ENCODE measurements at places on chromosomes 5 and 9. TPM values are rescaled to one million over a fixed set of nuclear protein-coding genes. Genes with fewer than 3 reads are reported as not detected.

The SPARC gene
- total RNA-seq, result 797 TPM

DNA sequence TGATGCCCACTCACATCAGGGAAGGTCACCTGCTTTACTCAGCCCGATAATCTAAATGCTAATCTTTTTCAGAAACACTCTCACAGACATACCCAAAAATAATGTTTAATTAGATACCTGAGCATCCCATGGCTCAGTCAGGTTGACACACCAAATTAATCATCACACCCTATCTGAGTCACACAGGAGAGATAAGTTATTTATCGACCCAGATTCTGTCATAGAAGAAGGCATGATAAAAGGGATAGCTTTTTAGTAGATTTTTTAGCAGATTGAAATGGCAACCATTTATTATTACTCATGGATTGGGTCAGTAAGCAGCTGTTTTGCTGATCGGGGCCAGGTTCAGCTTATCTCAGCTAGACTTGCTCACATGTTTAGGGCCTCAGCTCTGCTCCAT, 97.8 kb upstream of the TYRP1 start:
- DNase-seq, result no peak

The PPP1R2B gene
- total RNA-seq, result 0.06 TPM

- no peak for DNase-seq
Measured at GRCh38 chr5:123094919-123095797, 6.1 kb downstream of the PRDM6 start.

DNA sequence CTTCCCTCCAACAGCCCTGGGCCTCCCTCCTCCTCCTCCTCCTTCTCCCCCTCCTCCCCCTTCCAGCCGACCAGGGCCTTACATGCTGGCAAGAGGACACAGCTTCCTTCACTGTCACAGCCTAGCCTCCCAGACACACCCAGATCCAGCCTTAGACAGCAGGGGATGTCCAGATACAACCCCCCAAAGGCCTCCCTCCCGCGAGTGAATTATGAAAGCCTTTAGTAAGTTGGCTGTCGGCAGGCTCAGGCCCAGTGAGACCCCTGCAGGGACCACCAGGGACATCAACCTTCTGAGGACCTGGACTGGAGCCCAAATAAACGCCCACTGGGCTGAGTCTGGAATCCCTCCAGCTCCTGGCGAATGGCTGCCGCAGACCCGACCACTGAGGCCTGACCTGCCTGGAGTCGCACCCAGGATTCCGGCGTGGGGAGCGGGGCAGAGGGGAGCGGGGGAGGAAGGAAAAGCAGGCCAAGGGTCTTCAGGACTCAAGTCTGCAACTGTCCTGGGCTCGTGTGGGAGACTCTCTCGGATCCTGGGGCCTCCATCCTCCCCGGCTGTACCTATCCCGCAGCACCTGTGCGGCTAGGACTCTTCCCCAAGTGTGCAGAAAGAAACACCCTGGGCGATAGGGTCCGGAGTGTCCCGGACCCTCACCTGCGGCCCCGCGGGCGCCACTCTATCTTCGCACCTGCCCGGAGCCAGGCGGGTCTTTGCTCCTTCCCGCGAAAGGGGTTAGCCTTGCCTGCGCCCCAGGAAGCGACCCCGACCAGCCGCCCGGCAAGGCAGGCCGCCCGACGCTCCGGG, 705 bp downstream of the SEPTIN8 start:
- DNase-seq, result no peak

The DMAC1 gene
- 10.8 TPM for total RNA-seq

- no peak for DNase-seq
Measured at GRCh38 chr5:123844873-123845272, 332.9 kb downstream of the CSNK1G3 start.

GRCh38 chr5:173868096-173868880, 19.9 kb upstream of the CPEB4 start:
- DNase-seq, result peak; percentile 45

DNA sequence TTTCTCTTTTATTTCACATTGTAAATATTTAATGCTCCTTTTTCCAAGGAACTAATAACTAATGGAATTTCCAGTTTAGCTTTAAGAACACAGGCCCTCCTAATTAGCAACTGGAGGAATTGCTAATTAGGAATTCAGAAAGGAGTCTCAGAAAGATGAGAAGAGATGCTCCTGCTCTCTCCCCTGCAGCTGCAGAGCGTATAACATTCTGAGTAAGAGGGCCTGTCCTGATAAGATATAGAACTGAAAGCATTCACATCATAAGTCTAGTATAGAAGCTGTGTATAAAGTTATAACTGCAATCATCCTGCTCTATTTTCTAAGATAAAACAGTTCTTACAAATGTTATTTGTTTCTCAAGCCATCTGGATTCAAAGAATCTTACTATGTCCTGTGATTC, 83.2 kb downstream of the DTWD2 start:
- no peak for DNase-seq

DNA sequence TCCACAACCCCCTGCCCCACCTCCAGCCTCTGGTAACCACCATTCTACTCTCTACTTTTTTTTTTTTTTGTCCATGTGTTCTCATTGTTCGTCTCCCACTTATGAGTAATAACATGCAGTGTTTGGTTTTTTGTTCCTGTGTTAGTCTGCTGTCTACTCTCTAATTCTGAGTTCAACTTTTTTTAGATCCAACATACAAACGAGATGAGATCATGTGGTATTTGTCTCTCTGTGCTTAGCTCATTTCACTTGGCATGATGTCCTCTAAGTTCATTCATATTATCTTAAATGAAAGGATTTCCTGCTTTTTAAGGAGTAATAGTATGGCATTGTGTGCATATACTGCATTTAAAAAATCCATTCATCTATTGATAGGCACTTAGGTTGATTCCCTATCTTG, 130.9 kb downstream of the NMUR2 start:
- no peak for DNase-seq

DNA sequence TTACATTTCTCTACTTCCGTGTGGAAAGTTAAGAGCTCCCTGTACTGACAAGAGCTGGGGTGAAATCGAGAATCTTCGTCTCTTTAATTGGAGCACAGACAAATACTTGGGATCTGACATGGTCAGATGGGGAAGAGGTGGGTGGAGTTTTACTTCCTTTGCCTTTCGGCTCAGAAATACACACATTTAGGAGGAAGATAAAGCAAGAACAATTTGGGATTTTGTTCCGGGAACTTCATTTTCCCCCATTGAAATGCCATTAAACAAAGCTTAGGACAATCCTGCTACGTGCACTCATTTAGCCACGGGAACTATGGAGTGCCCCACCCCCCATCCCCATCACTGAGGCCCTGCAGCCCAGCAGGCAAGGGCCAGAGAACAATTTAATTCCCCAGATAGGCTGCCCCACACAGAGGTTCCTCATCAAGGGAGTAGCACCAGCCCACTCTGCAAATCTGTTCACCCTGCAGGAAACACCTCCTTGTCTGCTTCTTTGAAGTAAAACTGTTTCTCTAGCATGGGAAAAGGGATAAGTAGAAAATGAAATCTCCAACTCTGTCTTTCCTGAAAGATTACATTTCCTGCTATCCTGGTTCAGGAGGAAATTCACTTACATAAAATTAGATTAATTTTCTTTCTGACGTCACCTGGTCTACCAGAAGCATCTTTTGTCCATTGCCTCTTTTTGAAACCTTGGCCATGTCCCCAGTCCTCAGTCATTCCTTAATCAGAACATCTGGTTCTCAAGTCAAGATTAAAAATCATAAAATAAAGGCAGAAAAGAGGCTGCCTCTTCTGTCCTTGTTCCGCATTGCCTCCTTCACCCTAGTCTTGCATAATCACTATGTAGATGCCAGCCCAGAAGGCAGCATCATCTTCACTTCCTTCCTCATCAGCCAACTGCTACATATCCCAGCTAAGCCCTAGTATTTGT, 206.4 kb downstream of the ENC1 start:
- DNase-seq, result no peak

GRCh38 chr5:170818232-170818631, 34.7 kb downstream of the GABRP start:
- DNase-seq, result no peak

DNA sequence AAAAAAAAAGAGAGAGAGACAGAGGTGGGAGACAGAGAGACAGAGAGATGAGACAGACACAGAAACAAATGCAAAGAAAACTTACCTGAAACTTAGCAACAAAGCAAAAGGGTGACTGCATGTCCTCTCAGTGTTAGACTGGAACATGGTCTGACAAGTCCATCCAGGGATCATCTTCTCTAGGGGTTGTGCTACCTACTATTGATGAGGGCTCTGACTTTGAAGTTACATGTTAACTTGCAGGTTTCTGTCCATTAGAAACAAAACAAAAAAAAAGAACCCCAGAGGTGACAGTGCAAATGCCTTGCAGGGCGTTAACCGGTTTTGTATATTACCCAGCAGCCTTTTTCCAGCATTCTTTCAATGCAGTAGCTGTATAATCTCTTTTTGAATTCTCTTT, 13.6 kb upstream of the SPARC start:
- DNase-seq, result no peak

- peak; percentile 78 for DNase-seq
Measured at GRCh38 chr5:55604611-55605067, 69.9 kb upstream of the PLPP1 start.

DNA sequence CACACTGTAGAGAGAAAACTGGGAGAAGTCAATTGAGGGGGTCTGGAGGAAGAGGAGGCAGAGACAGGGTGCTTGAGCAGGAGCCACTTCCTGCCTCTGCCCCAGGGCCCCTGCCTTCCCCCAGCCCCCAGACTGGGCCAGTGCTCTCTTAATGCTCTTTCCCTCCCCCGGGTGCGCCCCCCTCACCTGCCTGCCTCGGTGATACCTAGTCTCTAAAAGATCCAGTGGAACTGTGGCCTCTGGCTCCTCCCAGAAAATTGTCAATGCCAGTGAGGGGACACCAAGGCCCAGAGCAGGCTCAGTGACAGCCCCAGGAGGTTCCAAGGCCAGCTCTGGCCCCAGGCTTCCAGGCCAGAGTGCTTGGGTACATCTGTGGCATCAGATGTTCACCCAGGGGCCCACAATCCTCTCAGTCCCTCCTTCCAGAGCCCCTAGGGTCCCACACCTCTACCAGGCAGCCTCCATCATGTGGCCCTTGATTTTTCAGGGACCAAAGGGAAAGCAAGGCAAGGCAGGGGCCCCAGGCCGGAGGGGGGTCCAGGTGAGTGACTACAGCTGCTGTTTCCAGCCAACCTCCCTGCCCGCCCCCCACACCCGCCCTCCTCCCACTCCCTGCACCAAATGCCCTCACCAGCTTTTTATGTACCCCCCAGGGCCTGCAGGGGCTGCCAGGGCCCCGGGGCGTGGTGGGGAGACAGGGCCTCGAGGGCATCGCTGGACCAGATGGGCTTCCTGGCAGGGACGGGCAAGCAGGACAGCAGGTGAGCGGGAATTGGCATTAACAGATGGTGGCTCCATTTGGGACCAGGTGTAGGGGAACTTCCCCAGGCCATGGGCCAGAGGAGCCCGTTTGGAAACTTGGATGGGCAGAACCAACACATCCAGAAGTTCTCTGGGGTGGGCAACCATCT, 33.1 kb upstream of the ORM1 start:
- no peak for DNase-seq

The MARVELD2 gene
- 0.26 TPM for total RNA-seq

- peak; percentile 38 for DNase-seq
Measured at GRCh38 chr5:145855763-145856267, 17.0 kb downstream of the GRXCR2 start.

- peak; percentile 59 for DNase-seq
Measured at GRCh38 chr5:124103671-124104070, 591.7 kb downstream of the CSNK1G3 start.

GRCh38 chr9:111442360-111443027, 41.7 kb downstream of the ECPAS start:
- DNase-seq, result no peak

GRCh38 chr9:127166651-127167524, 44.5 kb upstream of the ANGPTL2 start:
- DNase-seq, result peak; percentile 71

- peak; percentile 10 for DNase-seq
Measured at GRCh38 chr9:36862206-36863145, 171.6 kb downstream of the PAX5 start.

DNA sequence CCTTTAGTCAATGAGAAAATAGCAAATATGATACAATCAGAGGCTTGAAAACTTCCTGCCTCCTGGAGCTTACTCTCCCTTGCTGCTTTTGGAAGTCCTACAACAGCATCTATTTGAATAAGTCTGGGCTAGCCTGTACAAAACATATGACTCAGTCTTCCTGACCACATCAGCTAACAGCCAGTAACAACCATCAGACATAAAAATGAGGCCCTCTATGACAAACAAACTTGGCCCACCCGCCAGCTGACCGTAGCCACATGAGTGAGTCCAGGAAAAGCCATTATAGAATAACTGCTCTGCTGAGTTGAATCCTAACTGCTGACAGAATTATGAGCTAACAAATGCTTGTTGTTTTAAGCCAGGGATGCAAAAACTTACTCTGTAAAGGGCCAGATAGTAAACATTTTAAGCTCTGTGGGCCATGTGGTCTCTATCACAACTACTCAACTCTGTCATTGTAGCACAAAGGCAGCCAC, 347.6 kb downstream of the PTPRD start:
- no peak for DNase-seq

The SLC23A1 gene
- not detected for total RNA-seq

GRCh38 chr9:83339435-83339834, 198.8 kb downstream of the FRMD3 start:
- DNase-seq, result peak; percentile 30

- DNase-seq, result peak; percentile 5
Measured at GRCh38 chr5:146877783-146878475, 628 bp downstream of the PPP2R2B start.

The GFRA3 gene
- total RNA-seq, result not detected

DNA sequence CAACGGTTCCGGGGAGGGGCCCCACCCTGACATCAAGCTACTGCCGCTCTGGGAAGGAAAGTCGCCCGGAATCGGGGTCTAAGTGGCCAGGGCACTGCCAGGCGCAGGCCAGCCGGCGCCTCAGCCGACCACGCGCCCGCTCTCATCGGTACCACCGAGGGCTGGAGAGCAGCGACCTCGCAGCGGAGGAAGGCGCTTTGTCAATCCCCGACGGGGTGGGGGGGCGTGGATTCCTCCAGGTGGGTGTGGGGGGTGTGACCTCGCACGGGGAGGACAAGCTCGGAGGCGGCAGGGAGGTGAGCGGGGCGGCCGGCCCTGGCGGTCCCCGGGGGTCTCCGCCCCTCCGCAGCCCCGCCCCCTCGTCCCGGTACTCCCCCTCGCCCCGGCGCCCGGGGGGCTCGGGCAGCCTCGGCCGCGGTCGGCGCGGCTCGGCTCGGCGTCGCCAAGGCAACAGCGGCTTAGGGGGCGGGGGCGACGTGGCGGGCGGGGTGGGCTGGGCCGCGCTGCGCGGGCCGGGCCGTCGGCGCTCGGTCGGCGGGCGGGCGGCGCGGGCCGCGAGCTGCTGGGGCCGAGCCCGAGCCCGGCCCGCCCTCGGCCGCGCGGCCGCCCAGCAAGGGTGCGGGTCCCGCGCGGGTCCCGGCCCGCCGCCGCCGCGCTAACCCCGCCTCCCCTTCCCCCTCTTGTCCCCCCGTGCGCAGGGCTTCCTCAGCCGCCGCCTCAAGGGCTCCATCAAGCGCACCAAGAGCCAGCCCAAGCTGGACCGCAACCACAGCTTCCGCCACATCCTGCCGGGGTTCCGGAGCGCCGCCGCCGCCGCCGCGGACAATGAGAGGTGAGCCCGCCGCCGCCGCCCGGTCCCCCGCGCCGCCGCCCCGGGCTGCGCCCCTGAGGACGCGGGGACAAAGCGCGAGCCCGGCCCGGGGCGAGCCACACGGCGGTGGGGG, 47.5 kb downstream of the DAB2IP start:
- no peak for DNase-seq

- DNase-seq, result peak; percentile 52
Measured at GRCh38 chr5:140642718-140643117, 3.5 kb downstream of the TMCO6 start.

GRCh38 chr5:142810081-142810480, 39.9 kb downstream of the ARHGAP26 start:
- no peak for DNase-seq

All from LHCN-M2 (cell line).